NCI-H510A (cell line): ENCODE measurements at places on chromosomes 5 and 9.

GRCh38 chr5:423233-423565 lies 19.8 kb upstream of the EXOC3 start:
- no peak for DNase-seq

GRCh38 chr9:134052941-134053340 lies 14.9 kb downstream of the BRD3 start:
- no peak for DNase-seq

DNA sequence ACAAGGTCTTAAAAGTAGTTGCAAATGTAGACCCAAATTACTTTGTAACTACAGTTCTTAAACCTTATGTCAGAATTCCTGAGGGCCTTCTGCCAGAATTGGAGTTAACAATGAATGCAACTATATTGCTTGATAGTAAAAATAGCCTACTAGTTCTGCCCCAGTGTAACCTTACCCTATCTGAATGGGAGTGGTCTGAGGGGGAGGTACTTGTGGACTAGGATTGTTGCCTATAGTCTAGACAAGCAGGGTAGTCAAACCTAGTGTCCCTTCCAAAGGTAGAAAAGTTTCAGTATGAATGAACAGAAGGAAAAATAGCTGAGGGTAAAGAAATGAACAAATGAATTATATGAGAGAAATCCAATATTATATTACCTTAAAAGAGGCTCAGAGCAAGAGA lies 242.2 kb downstream of the PJA2 start:
- no peak for DNase-seq

DNA sequence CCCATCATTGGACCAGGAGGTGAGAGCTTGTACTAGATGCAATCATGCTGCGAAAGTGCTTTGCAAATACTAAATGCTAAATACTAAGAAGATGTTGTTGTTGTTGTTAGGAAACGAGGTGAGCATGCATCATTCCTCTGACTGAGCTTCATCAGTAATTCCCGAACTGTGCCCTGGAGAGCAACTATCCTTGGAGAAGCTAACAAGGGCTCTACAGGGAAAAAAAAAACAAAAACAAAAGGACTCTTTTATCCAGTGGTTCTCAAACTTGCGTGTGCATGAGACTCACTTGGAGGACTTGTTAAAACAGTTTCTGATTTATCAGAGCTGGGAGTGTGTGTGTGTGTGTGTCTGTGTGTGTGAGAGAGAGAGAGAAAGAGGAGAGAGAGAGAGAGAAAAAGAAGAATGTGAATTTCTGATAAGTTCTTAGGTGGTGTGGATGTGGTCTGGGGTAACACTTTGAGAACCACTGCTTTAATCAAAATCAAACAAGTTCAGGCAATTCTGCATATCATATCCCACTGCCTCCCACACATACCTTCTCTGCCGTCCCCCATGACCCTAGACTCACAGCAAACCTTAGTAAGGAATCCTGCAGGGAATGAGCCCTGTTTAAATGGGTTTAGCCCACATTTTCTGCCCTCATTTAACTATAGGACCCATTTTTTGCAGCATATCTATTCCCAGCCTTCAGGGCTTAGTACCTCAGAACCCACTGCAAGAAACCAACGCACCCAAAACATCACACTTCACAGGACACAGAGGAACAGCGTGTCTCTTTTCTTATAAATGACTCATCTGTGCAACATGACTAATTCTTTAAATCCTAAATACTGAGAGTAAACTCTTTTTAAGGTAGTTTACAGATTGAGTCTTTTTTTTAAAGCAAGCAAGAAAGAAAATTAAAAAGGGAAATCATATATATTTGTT lies 48.9 kb downstream of the PDE6A start:
- no peak for DNase-seq

DNA sequence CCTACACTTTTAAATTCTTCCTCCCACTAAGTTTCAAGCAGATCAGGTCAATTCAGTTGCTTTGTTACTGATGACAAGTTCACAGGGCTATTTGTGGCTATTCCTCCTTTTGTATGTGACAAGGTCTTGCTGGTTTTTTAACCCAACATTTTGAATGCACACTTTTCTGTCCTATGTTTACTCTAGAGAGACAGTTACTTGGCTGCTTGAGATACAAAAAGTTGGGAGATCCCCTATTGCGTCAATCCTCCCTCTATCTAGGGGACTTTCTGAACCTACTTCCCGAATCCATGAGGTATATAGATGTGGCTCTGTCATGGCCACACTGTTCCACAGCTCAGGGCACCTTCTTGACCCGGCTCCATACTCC lies 386.7 kb downstream of the NTRK2 start:
- DNase-seq = no peak

- DNase-seq = no peak
These were observed 15.1 kb downstream of the REXO4 start for GRCh38 chr9:133402689-133403088.

DNA sequence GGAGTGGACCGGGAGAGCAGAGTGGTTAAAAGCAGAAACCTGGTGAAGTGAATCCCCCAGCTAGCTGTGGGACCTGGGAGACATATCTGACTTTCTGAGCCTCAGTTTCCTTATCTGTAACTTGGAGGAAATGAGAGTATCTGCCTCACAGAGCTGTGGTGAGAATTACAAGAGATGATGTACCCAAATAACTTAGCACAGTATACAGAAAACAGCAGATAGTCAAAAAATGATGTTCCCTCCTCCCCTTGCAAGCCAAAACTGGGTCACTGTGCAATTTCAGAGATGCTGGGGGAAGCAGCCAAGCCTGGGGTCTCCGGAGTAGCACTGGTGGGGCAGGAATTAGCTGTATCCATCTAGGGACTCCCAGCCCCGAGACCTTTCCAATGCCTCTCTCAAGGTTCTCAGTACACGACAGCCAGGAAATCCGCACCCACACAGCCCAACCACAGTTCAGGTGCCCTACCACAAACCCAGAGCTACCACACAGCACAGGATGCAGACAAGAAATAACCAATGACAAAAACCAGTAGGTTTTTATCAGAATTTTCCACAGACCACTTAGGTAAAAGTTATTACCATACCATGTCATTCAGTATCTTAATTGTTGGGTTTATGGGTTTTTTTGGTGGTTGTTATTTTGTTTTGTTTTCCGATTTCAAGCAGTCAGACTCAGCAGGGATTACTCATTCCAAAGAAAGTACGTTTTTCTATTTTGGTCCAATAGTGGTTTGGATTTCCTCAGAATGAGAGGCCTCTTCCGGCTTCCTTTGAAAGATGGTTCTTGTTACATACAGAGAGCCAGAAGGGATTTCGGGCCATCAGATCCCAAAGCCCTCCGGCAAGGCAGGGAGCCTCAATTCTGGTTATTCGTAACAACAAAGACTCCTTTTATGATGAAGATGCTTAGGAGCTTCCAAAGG lies 4.9 kb upstream of the HRH2 start:
- DNase-seq = no peak

GRCh38 chr5:180494510-180495181 lies 467 bp downstream of the CNOT6 start:
- no peak for DNase-seq

DNA sequence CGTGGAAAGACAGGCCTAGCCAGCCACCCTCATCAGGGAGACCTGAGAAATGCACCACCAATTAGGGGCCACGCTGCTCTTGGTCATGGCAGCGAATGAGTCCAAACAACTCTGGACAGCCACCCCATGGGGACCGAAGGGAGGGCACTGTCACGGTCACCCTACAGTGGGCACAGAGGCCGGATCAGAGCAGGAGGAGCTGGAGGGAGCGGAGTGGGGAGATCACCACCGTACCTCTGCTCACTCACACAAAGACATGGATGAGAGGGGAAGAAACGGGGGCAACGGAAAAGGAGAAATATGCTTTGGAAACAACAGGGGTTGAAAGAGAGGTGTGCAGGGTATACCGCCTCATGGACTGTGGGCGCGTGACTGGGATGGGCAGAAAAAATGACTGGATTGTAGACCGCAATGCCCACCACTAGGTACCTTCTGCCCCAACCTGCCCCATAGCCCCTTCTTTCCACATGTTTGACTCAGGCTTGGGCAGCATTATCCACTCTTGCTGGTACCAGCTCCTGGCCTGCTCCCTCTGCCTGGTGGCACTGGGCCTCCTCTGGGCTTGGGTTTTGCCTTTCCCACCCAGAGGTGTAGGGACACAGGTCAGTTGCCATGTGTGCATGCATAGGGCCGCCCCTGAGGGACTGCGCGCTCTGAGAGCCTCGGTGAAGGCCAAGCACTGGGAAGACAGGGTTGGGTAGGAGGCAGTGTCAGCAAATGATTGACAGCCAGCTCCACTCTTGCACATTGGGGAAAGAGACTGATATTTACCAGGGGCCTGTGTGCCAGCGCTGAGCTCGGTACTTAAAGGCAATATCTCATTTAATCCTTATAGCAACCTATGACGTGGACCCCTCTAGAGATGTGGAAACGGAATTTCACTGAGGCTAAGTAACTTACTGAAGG lies 76.6 kb downstream of the CRB2 start:
- no peak for DNase-seq

GRCh38 chr5:119515192-119515591 lies 62.9 kb downstream of the HSD17B4 start:
- DNase-seq = no peak

DNA sequence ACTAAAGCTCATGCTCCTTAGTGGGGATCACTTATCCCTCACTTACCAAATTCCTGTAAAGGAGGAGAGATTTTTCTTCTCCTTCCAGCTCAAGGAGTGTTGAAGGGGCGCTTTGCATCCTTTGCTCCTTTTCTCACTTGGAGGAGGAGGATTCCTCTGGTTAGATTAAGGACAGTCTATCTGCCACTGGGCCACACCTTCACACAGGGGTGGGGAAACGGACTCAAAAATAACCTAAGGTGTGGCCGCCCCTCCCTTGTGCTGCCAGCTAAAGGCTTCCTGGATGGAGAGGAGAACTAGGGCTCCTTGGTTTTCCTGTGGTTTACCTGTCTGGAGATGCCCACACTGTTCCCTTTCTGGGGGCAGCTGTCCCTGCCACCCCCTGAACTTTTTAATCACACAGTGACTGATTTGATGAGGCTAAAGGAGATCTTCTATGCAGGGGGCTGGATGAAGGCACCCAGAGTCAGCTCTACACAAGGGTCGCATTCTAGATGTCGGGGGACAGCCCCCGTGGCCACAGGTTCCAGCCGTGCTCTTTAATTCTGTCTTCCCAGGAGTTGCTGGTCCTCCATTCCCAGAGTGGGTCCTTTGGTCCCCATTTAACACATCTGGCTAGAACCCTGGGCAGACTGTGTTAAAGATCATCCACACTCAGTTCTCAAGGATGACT lies 14.4 kb downstream of the GLRX start:
- no peak for DNase-seq

GRCh38 chr5:73278693-73279092 lies 105.7 kb downstream of the TMEM174 start:
- peak; percentile 59 for DNase-seq
